Stimulated activated CD4-positive, alpha-beta T cell treated with anti-CD3 and anti-CD28 coated beads, Interleukin-12 subunit alpha, Interleukin-12 subunit beta, amount 100 ng/mL, for 48 hours (primary cell): ENCODE measurements at places on chromosomes 2 and 18.

DNA sequence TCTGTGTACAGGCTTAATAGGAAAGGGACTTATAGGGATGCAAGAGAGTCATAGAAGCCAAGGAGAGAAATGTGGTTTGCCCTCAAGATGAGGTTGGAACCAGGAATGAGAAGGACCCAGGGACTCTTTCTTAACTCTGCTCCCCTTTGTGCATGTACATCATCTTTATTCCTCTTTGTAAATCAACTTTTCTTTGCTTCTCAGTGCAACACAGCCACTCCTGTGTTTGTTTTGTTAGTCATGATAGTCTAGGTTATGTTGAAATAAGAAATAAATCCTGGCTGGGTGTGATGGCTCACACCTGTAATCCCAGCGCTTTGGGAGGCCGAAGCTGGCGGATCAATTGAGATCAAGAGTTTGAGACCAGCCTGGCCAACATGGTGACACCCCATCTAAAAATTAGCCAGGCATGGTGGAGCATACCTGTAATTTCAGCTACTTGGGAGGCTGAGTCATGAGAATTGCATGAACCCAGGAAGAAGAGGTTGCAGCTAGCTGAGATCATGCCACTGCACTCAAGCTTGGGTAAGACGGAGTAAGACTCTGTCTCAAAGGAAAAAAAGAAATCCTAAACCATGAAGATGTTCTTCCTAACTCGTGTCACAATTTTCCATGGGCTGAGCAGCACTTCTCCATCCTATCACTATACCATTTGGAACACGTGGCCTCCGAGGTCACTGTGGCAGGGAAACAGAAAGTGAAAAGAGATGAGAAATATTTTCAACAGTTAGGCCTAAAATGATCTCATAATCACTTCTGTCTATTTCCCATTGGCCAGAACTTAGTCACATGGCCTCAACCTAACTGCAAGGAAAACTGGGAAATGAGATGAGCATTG lies 73.0 kb upstream of the TMEM17 start:
- DNase-seq = no peak

DNA sequence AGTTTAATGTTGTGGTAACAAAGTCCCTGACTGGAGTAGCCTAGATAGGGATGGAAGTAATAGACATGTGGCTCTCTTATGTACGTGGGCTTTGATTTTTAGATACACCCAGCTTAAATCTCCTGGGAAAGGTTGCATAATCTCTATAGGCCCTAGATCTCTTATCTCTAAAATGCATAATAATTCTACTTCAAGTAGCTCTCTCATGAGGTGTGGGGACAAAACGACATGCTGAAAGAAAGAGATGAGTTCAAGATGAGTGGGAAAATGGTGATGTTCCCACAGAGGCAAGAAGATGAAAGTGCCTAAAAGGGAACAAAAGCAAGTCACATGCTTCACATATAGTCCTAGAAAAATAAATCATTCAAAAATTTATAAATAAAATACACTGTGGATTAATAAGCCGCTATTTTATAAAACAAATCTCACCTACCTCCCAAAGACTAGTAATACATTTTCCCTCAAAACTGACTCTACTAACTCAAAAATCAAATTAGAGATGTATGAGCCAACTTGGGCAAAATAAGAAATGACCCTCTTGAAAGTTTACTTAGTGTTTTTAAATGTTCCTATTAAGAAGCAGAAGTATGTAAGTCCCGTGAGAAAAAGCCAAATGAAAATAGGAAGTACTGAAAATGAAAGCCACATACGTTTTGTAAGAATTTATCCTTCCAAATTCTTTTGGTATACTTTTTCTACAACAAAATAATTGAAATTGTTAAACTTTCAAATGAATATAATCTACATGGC lies 148.2 kb upstream of the ITGA4 start:
- DNase-seq = no peak

DNA sequence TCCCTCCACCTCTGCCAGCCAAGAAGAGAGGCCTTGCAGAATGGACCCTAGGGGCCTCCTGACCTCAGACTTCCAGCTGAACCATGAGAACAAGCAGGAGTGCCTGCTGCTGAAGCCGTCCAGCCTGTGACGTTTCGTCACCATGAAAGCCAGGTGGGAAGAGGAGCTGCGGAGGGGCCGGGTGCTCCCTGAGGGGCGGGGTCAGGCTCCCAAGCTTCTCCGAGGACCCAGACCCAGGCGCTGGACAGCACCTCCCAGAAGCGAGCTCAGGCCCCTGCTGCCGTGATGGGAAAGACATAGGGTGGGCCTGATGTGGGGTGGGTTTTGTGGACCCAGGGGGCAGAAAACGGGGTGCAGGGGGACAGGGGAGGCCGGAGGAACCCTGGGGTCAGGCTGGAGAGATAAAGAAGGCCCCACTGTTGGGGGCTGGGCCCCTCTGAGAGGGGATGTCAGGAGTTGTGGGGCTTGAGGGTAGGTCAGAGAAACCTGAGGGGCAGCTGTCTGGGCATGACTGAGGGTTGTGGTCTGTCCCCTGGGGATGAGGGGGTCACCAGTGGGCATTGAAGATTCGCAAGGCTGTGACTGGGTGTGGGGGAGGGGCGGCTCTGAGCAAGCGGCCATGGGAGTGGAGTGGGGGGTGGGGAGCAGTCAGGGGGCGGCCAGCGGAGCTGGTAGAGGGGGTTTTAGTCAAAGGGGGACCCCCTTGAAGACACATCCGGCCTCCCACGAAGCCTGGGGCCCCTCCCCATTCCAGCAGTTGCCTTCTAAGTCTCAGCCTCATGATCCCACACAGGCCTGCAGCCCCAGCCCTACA lies 73.4 kb upstream of the ODC1 start:
- DNase-seq = no peak

GRCh38 chr2:67829470-67829869 lies 233.3 kb downstream of the C1D start:
- no peak for DNase-seq

DNA sequence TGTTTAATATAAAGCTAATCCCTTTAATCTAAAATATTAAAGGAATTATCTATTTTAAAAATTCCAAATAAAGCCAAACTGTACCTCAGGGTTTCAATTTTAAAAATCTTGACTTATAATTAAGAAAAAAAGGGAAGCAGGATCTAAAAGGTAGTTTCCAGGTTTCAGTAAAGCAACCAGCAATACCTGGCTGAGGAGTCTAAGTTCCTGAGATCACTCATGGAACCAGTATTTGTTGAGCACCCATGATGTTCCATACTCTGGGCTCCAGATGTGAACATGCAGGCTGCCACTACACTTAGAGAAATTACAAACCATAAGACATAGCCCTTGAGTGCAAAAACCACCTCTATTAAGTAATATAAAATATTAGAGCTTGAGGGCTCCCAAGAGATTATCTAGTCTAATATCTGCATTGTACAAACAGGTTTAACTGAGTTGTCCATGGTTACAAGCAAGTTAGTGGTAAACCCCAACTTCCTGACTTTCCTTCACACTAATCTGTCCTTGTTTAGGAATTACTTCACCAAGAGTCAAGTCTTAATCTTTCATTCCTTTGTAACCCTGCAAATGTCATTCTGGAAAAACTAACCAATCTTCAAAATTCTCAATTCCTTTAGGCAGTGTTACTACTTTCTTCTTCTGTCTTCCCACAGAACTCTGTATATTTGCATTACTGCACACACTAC lies 49.2 kb downstream of the CLASP1 start:
- DNase-seq = no peak

GRCh38 chr18:30999887-31000628 lies 42.5 kb downstream of the DSC3 start:
- DNase-seq = no peak

DNA sequence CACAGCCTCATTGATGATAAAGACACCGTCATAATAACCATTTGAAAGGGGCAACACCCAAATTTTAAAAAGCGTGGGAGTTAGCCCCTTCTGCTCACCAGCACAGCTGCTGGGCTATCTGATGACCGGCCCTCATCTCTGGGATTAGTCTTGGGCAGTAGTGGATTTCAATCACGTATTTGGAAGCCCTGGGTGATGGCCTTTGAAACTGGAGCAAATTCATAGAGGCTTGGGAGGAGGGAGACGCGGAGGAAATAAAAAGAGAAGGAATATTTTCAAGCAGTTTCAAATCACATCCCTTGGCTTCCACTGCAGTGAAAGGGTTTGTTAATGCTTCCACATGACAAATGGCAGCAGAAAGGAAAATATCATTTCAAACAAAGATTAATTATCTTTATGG lies 357.8 kb downstream of the ZNF516 start:
- DNase-seq = no peak

DNA sequence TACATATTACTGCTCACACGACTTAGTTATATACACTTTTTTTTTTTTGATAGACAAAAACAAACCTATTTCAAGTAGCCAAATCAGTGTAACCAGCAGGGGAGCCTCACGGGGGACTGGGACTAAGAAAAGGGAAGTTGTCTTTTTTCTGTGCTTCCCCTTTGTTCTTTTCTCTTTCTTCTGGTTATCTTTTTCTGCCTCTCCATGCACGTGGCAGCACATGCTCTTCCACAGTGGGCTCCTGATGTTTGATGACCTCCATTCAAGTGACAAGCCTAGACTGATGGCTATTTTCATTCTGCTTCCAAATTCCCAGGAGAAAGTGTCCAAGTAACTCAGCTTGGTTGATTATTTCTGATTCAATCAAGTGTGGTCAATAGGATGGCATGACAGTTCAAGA lies 98.2 kb upstream of the STK39 start:
- no peak for DNase-seq

- DNase-seq = no peak
Measured at GRCh38 chr18:74546751-74547530, 12.6 kb downstream of the CNDP1 start.

GRCh38 chr2:58535182-58535581 lies 294.1 kb upstream of the FANCL start:
- no peak for DNase-seq

DNA sequence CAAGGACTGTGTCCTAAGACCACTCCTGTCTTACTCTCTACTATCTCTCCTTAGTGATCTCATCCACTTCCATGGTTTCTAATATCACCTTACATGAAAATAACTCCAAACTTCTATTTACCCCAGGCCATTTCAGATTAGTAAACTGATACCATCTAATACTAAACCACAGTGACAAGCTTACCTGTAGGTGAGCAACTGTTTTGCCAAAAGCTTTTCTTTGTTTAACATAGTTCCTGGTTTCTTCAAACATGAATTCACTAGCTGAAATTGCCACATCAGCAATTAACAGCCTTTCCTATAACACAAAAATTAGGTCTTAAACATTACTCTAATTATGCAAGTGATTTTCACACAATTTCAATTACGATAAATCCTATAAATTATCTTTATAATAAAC lies 22.1 kb downstream of the ACADL start:
- DNase-seq = no peak

DNA sequence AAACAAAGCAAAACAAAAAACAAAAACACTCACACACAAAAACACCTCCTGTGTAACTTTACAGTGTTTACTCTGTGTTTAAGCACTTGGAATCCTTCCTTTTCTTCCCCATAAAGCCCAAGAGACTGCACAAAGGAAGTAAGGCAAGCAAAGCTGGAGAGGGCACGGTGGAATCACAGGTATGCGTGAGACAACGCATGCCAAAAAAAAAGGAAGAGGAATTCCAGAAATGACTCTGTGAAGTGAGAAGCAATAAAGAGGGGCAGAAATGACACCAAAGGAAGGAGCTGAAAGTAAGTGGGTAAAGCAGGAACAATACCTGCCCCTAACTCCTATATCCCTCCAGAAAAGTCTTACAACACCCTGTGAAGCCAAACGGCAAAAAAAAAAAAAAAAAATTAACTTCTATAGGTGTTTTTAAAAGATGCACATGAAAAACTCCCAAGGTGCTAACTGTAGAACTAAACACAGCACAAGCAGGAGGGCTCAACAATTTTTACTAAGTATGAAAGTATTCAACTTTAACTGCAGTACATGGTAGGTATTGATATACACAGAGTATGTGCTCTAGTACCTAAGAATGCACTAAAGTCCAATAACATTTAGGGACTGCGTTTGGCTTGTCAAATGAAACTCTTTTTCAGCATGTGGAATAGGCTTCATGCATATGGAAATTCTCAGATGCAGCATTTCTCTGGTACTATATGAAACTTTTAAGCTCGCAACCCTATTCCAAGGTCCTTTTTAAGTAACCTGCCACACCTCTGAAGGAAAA lies 9.1 kb downstream of the RND3 start:
- DNase-seq = no peak

GRCh38 chr2:33158482-33159003 lies 211.8 kb downstream of the LTBP1 start:
- no peak for DNase-seq

GRCh38 chr18:172361-172760 lies 14.0 kb downstream of the USP14 start:
- no peak for DNase-seq

- no peak for DNase-seq
Measured at GRCh38 chr18:45359275-45360009, 255.8 kb upstream of the SLC14A2 start.

DNA sequence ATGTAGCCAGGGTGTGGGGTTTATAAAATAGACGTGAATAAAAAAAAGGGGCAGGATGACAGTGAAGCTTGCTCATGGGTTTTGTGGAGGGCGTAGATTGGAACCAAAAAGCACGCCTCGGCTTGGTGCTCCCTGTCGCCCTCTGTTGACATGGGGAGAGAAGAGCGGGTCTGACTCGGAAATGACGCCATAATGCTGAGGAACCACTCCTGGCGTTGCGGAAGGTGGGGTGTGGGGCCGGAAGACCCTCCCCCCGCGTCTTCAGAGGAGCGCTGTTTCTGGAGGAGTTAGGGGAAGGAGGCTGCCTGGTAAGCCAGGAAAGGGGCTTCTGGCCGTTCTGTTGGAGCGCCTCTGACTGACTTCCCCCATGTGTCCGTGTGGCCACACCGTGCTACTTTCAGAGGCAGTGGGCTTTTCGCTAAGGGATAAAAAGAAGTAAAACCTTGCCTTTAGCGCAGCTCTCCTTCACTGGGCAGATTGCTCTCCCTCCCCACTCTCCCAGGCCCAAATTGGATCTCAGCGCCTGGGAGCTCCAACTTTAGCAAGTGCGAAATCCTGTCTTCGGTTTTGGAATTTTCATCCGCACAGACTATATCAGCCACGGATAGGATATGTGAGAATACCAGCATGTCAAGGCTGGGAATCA lies 42.8 kb downstream of the PLEKHA3 start:
- DNase-seq = peak; percentile 85

DNA sequence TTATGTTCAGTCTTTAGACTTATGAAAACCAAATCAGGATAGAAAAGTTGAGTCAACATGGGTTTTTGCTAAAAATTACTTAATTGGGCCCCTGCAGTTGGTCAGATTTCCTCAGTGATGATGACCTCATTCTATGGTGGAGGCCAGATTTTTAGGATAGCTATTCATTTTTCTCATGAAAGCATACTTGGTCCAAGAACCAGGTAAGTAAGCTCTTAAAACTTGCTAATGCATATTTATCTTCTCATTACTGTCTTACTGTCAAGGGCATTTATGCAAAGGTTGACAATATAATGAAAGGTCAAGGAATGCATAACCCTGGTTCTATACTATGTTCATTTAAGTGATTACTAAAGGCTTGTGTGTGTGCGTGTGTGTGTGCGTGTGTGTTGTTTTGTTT lies 650.6 kb downstream of the SATB2 start:
- no peak for DNase-seq

- DNase-seq = no peak
Measured at GRCh38 chr2:217179854-217180253, 320.0 kb upstream of the TNP1 start.
